ENCODE measurements at places on chromosomes 1 and 21.
A peak's percentile ranks its signal among the peaks of the same experiment; 100 is the strongest.

DNA sequence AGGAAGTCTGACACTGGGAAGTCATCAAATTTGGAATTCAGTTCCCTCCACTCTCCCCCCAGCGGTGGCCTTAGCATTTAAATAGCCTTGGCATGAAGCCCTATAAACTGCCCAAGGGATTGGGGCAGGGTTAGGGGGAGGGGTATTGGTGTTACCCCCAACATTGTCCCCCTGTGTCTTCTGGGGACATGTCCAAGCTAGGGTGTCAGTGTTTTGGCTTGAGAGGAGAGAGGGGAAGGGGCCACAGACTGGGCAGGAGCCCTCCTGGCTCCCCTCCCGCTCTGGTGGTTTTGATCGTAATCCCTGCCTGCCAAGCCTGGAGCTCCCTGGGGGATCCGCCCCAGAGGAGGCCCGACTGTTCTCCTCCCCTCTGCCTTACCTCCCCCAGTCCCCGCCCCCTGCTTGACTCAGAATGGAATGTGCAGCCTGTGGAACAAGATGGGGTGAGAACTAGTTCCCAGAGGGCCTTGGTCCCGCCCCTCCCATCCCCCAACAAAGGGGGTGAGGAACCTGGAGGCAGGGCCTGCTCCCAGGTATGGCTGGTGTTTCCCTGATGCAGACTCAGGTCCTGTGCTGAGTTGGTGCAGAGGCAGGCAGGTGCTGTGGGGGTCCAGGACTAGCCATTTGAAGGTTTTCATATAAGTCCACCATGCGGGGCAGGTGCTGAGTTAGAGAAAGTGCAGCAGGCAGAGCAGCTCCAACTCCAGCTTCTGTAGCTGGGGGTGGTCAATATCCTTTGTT, 7.4 kb downstream of the SOX13 start:
- peak; percentile 84 for DNase-seq

- DNase-seq: peak; percentile 27
These were observed 64.0 kb upstream of the ZNF281 start for GRCh38 chr1:200473698-200474371.

DNA sequence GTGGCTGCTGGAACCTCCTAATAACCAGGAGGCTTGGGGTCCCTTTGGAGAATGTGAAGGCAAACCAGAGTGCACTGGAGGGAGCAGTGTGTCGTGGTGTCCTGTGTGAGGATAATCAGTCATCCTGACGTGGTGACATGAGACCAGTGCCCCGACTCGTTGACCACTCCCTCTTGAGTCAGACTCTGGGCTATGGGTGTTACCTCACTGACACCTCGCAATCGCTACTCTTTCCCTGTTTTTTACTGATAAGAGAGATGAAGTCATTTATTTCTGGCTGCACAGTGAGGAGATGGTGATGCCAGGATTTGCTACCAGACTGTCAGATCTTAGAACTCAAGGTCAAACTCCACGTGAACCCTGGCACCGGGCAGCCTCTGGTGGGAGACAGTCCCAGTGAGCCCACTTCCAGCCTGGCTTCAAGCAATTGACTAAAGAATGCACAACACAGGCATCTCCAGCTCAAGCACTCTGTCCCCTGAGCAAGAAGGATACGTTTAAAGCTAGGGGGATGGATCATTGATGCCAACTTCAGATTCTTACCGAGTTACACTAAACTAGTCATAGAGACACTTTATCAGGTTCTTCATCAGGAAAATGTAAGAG, 30.3 kb downstream of the UBASH3A start:
- DNase-seq: no peak

- no peak for DNase-seq
These were observed 69.2 kb downstream of the UBE4B start for GRCh38 chr1:10101929-10102328.

DNA sequence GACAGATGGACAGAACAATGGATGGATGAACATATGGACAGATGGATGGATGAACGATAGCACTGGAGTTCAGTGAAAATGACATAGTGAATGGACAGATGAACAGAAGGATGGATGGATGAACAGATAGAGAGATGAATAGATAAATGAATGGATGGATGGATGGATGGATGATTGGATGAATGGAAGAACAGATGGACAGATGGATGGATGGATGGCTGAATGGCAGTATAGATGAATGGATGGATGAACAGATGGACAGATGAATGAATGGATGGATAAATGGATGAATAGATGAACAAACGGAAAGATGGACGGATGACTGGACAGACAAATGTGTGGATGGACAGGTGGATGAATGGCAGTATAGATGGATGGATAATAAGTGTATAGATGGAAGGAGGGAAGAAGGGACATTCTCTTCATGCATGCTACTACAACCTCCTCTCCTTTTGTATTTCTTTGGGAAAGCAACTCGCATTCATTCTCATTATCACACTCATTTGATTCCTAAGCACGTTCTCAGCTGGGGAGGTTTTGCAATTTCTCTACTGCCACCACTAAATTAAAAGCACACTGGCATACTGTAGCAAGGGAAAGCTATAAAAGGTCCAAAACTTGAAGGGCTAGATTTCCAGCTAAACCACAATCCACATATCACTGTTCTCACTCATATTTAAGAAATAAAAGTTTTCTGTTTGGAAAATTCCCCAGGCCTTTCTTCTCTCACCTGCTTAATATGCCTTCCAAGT, 34.1 kb downstream of the SUSD4 start:
- DNase-seq: no peak

DNA sequence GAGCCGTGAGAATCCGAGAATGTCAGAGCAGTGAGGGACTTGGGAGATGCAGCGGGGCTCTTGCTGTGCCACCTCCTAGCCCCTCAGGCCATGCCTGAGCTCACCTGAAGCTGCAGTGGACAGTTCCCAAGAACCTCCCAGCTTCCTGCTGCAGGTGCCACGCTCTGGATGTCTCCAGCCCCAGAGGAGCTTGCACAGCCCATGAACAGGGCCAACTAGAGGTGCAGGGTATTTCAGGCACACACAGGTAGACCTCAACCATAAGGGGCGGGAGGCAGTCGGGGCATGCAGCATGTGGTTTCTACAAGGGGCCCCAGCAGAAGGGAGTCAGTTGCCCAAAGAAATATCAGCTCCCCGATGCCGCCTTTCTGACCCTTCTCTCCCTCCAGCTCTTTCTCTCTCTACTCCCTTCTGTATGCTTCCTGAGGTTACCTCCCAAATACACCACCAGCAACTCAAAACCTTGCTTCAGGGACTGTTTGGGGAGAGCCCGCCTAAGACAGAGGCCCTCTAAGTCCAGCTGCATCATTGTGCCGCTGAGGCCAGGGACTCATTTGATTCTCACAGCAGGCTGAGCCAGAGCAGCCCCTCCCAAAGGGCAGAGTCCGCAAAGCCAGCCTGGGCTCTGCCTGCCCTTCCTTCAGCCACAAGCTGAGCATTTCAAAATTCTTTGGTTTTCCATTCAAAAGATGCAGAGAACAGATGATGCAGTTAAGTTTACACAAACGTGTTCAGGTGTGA, 209.8 kb downstream of the MATN1 start:
- DNase-seq: no peak

DNA sequence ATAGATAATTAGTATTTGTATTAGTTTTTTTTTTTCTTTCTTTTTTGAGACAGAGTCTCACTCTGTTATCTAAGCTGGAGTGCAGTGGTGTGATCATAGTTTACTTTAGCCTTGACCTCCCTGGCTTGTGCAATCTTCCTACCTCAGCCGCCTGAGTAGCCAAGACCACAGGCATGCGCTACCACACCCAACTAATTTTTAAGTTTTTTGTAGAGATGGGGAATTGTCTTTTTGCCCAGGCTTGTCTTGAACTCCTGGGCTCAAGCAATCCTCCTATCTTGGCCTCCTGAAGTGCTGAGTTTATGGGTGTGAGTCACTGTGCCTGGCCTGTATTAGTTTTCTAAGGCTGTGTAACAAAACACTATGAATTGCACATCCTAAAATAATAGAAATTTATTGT, 58.3 kb downstream of the MSH4 start:
- no peak for DNase-seq

GRCh38 chr1:223323491-223324484, 40.2 kb downstream of the SUSD4 start:
- no peak for DNase-seq

DNA sequence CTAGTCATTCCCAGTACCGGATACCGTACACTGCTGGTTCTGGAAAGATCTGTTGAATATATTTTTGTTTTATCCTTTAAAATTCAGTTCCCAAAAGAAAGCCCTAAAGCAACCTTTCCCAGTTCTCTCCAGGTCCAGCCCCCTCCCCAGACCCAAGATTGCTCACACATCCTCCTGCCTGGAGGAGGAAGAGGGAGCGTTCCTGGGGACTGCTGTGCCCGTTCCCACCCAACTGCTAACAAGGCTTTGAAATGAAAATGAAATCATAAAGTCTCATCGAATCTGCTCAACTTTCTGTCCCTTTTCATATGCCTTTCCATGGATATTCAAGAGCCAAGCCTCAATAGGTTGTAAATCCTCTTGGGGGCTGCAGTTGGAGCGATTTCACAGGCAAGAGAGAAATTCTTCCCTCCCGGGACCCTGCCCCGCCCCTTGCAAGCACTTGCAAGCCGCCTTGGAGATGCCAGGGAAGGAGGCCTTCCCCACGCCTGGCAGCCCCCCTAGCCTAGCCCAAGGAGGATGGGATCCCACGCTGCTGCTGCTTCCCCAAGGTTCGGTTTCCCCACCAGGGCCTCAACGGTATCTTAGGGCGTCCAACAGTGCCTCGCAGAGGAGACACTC, 113.2 kb upstream of the CACHD1 start:
- no peak for DNase-seq

- peak; percentile 25 for DNase-seq
These were observed 16.7 kb upstream of the LYST start for GRCh38 chr1:235883261-235883927.

DNA sequence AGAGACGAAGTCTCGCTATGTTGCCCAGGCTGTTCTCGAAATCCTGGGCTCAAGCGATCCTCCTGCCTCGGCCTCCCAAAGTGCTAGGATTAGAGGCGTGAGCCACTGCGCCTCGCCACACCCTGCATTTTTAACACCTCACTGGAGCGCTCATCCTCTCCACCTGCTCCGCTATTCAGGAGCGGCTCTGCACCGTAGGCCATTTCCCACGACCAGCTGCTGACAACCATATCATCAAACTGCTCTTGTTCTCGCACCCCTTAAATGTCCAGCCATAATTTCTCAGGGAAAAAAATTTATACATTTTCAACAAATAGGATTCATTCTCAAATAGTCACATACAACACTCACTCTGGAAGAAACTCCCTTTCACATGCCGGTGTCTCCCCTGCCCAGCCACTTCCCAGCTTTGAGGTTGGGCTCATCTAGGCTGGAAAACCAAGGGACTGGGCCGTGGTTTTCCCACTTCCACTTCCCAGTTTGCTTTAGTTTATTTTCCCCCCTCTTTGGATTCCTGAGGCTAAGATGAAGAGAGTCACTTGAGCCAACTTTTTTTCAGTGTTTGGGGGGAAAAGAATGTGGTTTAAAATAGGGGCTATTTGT, 639 bp upstream of the IPO9 start:
- peak; percentile 56 for DNase-seq

DNA sequence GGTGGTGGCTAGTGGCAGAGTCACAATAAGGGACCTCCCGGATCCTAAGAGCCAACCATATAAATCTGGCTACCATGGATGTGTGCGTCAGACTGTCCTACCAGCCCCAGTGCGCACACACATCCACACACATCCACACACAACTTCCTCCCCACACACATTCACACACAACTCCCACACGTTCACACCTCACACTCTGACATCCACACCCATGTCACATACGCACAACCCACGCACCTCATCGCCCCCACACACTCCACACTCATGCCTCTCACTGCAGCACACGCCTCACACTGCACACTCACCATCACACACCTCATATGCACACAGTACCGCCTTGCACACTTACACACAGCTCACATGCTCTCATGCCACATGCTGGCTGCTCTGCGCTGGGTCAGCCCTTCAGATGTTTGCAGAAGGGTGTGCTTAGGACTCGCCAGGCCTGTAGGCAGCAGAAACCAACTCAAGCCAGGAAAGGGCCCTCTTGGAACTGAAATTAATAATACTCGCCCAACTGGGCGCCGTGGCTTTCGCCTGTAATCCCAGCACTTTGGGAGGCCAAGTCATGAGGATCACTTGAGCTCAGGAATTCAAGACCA, 3.0 kb downstream of the LDLRAD2 start:
- no peak for DNase-seq

- no peak for DNase-seq
These were observed 12.5 kb downstream of the SLX9 start for GRCh38 chr21:44952116-44952928.

- DNase-seq: no peak
These were observed 60.1 kb downstream of the S100B start for GRCh38 chr21:46544824-46545223.

GRCh38 chr1:78902641-78903040, 103.9 kb downstream of the ADGRL4 start:
- DNase-seq: no peak

DNA sequence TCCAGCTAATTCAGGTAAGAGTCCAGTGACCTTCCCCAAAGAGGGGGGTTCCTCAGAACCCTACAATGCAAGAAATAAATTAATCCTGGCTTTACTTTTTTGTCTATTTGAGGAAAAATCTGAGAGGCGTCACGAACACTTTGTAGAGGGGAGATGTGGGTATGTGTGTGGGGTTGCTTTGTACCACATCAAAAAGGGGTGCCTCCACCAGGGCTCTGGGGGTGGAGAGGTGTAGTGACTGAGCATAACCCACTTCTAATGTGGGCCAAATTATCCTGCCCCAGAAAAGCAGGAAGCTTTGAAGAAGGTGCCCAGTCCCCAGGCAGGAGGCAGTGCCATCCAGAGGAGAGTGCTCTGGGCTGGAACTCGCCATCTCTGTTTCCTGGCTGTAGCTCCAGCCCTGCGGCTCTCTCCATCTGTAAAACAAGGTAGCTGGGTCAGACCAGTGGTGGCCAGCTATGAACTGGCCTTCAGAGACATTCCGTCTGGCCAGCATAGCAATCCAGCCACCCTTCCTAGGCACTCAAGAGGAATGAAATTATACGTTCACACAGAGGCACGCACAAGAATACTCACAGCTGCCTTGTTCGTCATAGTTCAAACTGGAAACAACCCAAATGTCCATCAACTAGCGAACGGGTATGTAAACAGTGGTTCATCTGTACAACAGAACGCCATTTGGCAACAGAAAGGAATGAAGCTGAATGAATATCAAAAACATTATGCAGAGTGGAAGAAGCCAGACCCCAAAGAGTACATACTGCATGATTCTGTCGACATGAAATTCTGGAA, 45.4 kb upstream of the TNFRSF1B start:
- no peak for DNase-seq

- DNase-seq: no peak
These were observed 130.8 kb downstream of the LACTBL1 start for GRCh38 chr1:22841860-22842281.

DNA sequence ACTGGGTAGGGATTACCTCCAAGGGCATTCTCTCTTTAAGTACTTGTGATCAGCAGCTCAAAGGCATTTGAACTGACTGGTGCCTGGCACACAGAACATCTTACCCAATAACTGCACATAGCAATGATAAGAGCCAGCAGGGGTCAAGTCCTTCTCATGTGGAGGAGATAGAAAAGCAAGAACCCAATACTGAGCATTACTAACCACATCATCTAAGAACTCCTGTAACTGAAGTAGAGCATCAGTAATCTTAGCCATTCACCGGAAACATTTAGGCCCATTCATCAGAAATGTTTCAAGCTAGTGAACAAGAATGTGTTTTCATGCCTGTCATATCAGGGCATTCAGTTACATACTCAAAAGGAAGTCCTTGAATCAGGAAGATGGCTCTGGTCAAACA, 33.6 kb upstream of the THEM4 start:
- no peak for DNase-seq
